Ovary (tissue), 10 donors: ENCODE measurements at places on chromosomes 13 and 19. TPM values are rescaled to one million over a fixed set of nuclear protein-coding genes. Genes with fewer than 3 reads are reported as not detected.

Gene HIPK4
- total RNA-seq = 0.11 TPM

DNA sequence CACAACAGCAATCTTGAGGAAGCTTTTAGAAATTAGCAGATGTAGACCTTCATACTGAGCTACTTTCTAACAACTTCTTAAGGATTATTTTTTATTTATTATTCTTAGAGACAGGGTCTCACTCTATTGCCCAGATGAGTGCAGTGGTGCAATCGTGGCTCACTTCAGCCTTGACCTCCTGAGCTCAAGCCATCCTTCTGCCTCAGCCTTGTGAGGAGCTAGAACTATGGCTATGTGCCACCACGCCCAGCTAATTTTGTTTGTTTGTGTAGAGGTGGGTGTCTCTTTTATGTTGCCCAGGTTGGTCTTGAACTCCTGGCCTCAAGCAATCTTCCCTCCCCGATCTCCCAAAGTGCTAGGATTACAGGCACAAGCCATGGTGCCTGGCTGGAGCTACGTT is 200.6 kb downstream of the TSHZ3 start:
- H3K4me1 ChIP-seq = no peaks in the 10 kb centered on the region
- no peak for DNase-seq
- no peak overlapping the region for H3K27ac ChIP-seq

GRCh38 chr13:99359528-99359927 is 52.3 kb upstream of the GPR183 start:
- no peaks in the 10 kb centered on the region for H3K27me3 ChIP-seq
- DNase-seq = no peak
- no peaks in the 10 kb centered on the region for H3K36me3 ChIP-seq
- H3K27ac ChIP-seq = no peak overlapping the region

GRCh38 chr13:95787356-95788099 is 110.6 kb downstream of the DNAJC3 start:
- H3K4me1 ChIP-seq = peaks cover 3% of the 10 kb centered on the region
- DNase-seq = no peak
- H3K27ac ChIP-seq = no peak overlapping the region
- H3K36me3 ChIP-seq = no peaks in the 10 kb centered on the region
- no peaks in the 10 kb centered on the region for H3K27me3 ChIP-seq

DNA sequence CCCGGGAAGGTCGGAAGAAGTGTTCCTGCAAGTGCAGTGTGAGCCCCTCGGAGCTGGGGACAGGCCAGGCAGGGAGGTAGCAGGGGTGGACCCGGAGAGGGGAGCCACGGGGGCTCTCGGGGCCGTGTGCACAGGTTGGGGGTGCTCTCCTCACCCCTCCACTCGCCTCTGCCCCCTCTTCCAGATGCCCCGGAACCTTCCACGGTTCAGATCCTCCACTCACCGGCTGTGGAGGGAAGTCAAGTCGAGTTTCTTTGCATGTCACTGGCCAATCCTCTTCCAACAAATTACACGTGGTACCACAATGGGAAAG is 9.0 kb downstream of the CD22 start:
- H3K27me3 ChIP-seq = no peaks in the 10 kb centered on the region
- H3K27ac ChIP-seq = no peak overlapping the region
- H3K4me3 ChIP-seq = no peak overlapping the region
- no peaks in the 10 kb centered on the region for H3K36me3 ChIP-seq
